ENCODE measurements at places on chromosomes 16 and 17. TPM values are rescaled to one million over a fixed set of nuclear protein-coding genes. Genes with fewer than 3 reads are reported as not detected.

Gene TSPAN10
- total RNA-seq, result 4.8 TPM

Gene HSPB9
- not detected for total RNA-seq

Gene NUDT7
- 4.7 TPM for total RNA-seq

Gene TVP23A
- total RNA-seq, result not detected

Gene PRSS33
- total RNA-seq, result 0.59 TPM

Gene HS3ST3A1
- total RNA-seq, result 0.31 TPM

Gene COX6A2
- total RNA-seq, result not detected

Gene SEPTIN12
- not detected for total RNA-seq

DNA sequence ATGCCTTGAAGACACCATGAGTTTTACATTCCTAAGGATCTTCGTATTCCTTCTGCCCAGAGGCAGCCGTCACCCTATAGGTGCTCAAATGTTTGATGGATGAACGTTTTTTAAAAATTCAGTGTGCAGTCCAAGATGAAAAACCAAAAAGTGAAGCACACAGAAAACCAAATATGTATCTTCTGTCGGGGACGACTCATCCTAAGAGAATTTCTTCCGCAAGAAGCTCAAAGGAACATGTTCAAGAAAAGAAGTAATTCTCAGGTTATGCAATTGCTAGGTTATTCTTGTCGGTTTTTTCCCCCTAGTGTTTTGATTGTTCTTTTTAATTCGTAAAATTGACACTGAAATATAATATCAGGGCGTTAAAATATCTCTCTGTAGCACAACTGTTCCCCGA is 1.4 kb downstream of the CENPV start:
- H3K36me3 ChIP-seq, result peaks cover 6% of the 10 kb centered on the region
- peaks cover 6% of the 10 kb centered on the region for H3K4me1 ChIP-seq
- H3K27ac ChIP-seq, result peak overlapping the region; percentile 84
- peak overlapping the region; percentile 77 for H3K4me3 ChIP-seq
- H3K27me3 ChIP-seq, result no peaks in the 10 kb centered on the region

DNA sequence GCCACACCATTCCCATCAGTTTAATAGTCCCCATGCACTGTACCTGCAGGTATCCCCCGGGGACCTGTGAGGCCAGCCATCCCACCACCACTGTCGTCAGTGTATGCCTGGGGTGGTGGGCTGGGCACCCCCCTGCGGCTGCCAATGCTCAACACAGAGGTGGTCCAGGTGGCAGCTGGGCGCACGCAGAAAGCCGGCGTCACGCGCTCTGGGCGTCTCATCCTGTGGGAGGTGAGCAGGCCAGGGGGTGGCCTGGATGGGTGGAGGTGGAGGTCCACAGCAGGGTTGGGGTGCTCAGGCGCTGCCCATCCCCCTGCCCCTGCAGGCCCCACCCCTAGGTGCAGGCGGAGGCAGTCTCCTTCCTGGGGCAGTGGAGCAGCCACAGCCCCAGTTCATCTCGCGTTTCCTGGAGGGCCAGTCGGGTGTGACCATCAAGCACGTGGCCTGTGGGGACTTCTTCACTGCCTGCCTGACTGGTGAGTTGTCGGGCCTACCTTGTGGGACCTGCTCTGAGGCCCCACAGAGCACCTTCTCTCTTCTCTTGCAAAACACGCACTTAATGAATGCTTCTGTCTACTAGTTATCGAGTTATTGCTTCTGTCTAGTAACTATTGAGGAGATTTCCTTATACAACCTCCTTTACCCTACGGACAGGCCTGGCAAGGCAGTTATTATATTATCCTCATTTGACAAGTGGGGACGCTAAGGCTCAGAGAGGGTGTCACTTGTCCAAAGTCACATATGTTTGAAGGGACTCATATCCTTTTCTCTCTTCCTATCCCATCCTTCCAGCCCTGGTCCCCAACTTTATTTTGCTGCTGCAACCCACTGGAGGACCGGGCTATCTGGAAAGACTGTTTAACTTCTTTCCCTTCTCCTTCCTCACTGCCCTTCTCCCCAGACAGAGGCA is 5.8 kb upstream of the TRAF4 start:
- peaks cover 6% of the 10 kb centered on the region for H3K4me1 ChIP-seq
- no peaks in the 10 kb centered on the region for H3K36me3 ChIP-seq
- no peak for DNase-seq
- H3K27ac ChIP-seq, result no peak overlapping the region

DNA sequence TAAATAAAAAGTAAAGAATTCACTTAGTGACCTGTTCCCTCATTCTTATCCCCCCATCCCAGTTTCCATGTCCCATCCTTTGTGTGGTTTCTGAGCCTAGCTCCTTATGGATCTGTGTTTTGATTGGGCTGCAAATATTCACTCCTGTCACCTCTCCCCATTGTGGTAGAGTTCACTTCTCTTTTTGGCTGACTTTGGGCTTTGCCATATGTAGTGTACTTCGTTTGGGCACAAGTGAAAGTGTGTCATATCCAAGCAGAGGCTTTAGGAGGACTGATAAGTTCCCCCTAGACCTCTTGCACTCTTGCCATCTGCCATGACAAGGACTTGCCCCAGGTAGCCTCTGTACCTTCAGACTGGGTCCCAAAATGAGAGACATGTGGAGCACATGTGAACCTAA is 13.0 kb upstream of the DHRS7B start:
- no peak overlapping the region for H3K27ac ChIP-seq
- no peak for DNase-seq
- no peaks in the 10 kb centered on the region for H3K27me3 ChIP-seq
- no peaks in the 10 kb centered on the region for H3K4me1 ChIP-seq

DNA sequence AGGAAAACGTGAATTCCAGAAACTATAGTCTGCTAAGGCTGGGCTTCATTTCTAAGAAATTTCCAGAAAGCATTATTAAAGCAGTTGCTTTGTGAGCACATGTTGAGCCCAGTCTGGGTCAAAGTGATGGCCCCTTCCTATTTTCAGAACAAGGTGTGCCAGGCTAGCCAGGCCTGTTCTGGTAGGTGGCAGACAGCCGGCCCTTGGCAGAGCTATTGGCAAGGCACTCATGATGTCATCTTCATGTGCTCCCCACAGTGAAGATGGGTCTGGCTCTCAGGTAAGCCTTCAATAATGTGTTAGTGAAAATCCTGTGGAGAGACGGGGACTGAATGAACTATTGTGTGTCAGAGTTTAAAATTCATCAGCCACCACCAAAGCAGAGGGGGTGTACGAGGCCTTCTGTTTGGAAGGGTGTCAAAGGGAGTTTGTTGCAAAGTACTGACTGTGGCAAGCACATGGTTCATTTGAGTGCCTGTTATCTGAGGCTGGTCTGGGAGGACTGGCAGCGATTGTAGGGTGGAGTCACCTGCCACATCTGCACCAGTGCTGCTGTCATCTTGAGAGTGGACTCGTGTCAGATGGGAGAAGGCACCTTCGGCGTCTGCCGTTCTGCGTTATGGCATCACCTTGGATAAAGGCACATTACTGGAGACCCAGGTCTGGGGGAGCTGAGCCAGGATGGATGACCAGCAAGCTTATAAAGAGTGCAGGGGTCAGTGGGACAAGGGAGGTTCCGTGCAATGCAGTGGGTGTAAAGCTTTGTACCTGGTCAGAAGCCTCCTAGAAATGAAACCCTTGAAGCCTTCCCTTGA is 43.4 kb downstream of the KSR1 start:
- H3K4me3 ChIP-seq, result no peak overlapping the region
- H3K4me1 ChIP-seq, result peaks cover 2% of the 10 kb centered on the region
- DNase-seq, result no peak
- H3K27me3 ChIP-seq, result no peaks in the 10 kb centered on the region
- H3K36me3 ChIP-seq, result no peaks in the 10 kb centered on the region

- H3K27ac ChIP-seq, result no peak overlapping the region
- no peak for DNase-seq
- H3K4me1 ChIP-seq, result no peaks in the 10 kb centered on the region
- peak overlapping the region; percentile 26 for H3K4me3 ChIP-seq
- no peaks in the 10 kb centered on the region for H3K36me3 ChIP-seq
- no peaks in the 10 kb centered on the region for H3K27me3 ChIP-seq
These were observed 795 bp upstream of the HBM start for GRCh38 chr16:164827-165538.

DNA sequence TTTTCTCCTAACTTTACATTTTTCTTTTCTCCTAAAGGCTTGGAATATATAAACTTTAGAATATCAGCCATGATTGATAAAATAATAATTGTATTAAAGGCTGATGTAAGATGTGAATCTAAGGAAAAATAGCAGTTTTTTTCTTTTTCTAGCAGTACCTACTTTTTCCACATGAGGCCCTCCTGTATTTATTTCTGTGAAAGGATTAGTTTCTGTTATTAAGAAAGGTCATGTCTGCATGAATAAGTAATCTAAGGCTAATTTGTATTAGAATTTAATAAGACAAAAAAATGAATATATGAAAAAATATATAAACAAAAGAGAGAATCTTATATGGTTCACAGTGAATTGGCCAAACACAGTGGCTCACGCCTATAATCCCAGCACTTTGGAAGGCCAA is 85.3 kb downstream of the STXBP4 start:
- H3K27me3 ChIP-seq, result no peaks in the 10 kb centered on the region
- no peaks in the 10 kb centered on the region for H3K4me1 ChIP-seq
- no peak overlapping the region for H3K4me3 ChIP-seq
- no peak for DNase-seq
- no peaks in the 10 kb centered on the region for H3K36me3 ChIP-seq

- H3K27me3 ChIP-seq, result peaks cover 8% of the 10 kb centered on the region
- H3K4me1 ChIP-seq, result no peaks in the 10 kb centered on the region
- DNase-seq, result no peak
- H3K27ac ChIP-seq, result no peak overlapping the region
These were observed 51.5 kb downstream of the ENGASE start for GRCh38 chr17:79126139-79126538.

GRCh38 chr17:37789021-37789565 is 44.2 kb upstream of the HNF1B start:
- no peaks in the 10 kb centered on the region for H3K36me3 ChIP-seq
- H3K4me1 ChIP-seq, result no peaks in the 10 kb centered on the region
- DNase-seq, result no peak
- no peak overlapping the region for H3K4me3 ChIP-seq

- H3K27me3 ChIP-seq, result peaks cover 34% of the 10 kb centered on the region
- no peaks in the 10 kb centered on the region for H3K4me1 ChIP-seq
- no peak for DNase-seq
- no peak overlapping the region for H3K4me3 ChIP-seq
These were observed 111.8 kb downstream of the ENGASE start for GRCh38 chr17:79186406-79186805.

DNA sequence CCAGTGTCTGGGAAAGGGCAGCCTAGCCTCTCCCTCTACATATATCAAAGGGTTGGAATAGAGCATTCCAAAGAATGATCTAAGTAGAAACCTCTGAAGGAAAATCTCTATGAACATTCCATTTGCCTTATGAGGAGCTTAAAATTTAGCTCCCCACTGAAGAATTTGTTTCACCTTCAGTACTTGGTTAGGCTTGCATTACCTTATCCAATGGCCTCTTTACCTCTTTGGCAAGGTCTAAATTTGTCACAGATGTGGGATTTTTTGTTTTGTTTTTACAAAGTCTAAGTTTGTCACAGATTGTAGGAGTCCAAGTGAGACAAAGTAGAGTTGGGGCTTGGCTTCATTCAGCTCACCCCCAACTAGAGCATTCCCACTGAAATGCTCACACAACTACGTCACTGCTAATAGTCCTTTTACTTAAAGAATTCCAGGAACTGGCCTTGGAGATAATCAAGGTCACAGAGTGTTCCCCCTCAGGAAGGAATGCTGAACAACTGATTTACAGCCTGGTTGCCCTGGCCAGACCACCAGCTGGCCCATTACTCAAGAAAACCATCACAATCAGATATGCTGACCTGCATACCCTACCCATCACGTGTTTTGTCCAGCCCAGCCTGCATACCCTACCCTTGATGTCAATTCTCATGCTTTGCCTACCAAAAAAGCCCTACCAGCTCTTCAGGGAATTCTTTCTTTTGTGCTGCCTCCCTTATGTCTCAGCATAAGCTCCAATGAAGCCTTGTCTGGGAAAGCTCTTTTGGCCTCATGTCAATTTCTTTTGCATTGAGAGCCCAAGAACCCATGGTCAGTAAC is 26.5 kb upstream of the PPM1D start:
- no peaks in the 10 kb centered on the region for H3K27me3 ChIP-seq
- no peak overlapping the region for H3K27ac ChIP-seq
- H3K36me3 ChIP-seq, result no peaks in the 10 kb centered on the region
- H3K4me3 ChIP-seq, result no peak overlapping the region
- H3K4me1 ChIP-seq, result no peaks in the 10 kb centered on the region
- DNase-seq, result no peak

DNA sequence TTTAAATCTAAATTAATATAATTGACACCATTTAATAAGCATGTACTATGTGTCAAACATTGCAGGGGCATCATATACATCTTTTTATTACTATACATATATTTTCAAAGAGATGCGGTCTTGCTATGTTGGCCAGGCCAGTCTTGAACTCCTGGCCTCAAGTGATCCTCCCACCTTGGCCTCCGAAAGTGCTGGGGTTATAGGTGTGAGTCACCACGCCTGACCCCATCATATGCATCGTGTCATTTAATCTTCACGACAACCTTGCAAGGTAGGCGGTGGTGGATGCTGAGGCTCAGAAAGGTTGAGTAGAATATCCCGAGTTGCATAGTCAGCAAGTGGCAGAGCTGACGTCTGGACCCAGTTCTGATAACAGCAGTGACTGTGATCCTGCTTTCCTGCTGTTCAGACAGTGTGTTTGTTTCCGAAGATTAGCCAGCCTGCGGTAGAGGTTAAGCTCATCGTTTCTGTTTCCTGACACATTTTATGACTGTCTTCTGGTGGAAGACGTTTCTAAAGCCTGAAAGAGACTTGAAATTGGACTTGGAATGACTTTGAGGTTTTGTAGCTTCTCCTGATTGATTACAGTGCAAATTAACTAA is 316.6 kb downstream of the SNX29 start:
- no peak overlapping the region for H3K4me3 ChIP-seq
- H3K27me3 ChIP-seq, result no peaks in the 10 kb centered on the region
- no peak for DNase-seq
- no peaks in the 10 kb centered on the region for H3K4me1 ChIP-seq
- H3K27ac ChIP-seq, result no peak overlapping the region

DNA sequence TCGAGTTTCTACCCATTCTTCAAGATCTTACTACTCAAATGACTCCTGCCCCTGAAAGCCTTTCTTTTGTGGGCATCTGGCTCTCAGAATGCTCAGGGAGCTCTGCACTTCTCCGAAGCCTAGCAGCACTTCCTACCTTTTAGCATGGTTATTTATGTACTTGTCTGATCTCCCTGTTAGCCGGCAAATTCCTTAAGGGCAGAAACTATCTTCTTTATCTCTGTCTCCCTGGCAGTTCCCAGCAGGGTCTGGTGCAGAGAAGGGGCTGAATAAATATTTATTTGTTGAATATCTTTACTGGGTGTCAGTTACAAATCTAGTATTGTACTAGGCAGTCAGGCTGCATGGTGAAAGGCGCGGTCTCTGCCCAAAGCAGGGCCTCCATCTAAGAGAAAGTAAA is 30.7 kb downstream of the TMEM132E start:
- no peak overlapping the region for H3K4me3 ChIP-seq
- H3K27ac ChIP-seq, result no peak overlapping the region
- no peak for DNase-seq
- no peaks in the 10 kb centered on the region for H3K4me1 ChIP-seq
- no peaks in the 10 kb centered on the region for H3K36me3 ChIP-seq

- H3K36me3 ChIP-seq, result no peaks in the 10 kb centered on the region
- no peak overlapping the region for H3K27ac ChIP-seq
- H3K4me1 ChIP-seq, result no peaks in the 10 kb centered on the region
- no peaks in the 10 kb centered on the region for H3K27me3 ChIP-seq
- no peak for DNase-seq
These were observed 30.7 kb downstream of the YPEL2 start for GRCh38 chr17:59361916-59362810.

GRCh38 chr17:49779739-49780231 is 8.7 kb upstream of the KAT7 start:
- H3K4me1 ChIP-seq, result no peaks in the 10 kb centered on the region
- H3K27me3 ChIP-seq, result no peaks in the 10 kb centered on the region
- peak; percentile 38 for DNase-seq
- H3K4me3 ChIP-seq, result no peak overlapping the region
- no peaks in the 10 kb centered on the region for H3K36me3 ChIP-seq
